T-helper 2 cell treated with Interferon-gamma antibody and Interleukin-4, amounts not matched to agents 5 μg/mL and 100 μg/mL, for 36 hours (primary cell): ENCODE measurements at places on chromosomes 1 and 21.

DNA sequence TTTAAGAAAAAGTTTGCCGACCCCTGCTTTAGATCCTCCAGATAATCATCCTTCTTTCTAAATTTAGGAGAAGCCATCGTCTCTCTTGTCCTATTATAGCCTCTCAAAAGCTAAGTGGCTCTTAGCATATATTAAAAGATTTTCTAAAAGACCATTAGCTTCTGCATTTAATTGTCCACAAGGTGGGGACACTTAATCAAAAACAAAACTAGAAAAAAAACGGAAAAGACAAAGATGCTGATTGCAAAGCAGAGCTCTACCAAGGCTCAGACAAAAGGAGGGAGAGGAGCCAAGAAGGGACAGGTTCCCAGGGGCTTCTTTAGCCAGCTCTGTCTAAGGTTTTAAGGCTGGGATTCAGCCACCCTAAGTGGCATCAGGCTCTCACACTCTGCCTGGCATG, 128.3 kb upstream of the HMGB4 start:
- DNase-seq: no peak

GRCh38 chr1:6691507-6691906, 10.1 kb downstream of the DNAJC11 start:
- DNase-seq: no peak

DNA sequence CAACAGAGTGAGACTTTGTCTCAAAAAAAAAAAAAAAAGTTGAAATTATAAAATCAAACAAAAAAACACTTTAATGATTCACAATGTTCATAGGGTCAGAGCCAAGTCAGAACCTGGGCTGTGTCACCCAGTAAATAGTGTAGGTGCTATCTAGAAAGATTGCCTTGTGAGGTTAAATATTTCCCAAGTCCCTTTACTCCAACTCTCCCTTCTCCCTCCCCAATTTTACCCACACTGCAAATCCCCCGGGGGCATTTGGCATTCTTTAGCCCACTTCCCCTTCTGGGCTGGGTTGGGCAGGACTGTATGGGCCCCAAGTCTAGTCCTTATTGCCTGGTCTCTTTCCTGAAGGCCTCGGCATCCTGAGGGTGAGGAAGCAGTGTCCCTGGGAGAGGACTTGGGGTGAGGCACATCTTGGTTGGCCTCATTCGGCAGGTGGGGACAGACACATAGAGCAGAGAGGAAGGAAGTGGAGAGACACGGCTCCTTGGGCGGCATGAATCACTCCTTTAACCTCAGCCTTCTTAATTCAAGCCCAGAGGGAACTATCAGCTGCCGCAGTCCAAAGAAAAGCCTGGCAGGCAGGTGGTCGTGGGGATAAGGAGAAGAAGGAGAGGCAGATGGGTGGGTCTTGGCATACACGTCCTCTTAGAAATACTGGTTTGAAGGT, 8.2 kb downstream of the ADORA1 start:
- DNase-seq: no peak

GRCh38 chr1:66370462-66370971, 163.4 kb upstream of the SGIP1 start:
- no peak for DNase-seq

GRCh38 chr1:64597113-64597512, 127.2 kb downstream of the CACHD1 start:
- no peak for DNase-seq

- DNase-seq: no peak
These were observed 1.4 kb downstream of the PEA15 start for GRCh38 chr1:160206421-160207117.

- DNase-seq: no peak
These were observed 243.9 kb upstream of the ZRANB2 start for GRCh38 chr1:71324671-71325267.

- no peak for DNase-seq
These were observed 151.4 kb downstream of the PTGER3 start for GRCh38 chr1:70896224-70896623.

- DNase-seq: no peak
These were observed 75.8 kb downstream of the RGL1 start for GRCh38 chr1:183880531-183881243.

GRCh38 chr1:201582705-201583442, 43.9 kb downstream of the NAV1 start:
- DNase-seq: no peak

DNA sequence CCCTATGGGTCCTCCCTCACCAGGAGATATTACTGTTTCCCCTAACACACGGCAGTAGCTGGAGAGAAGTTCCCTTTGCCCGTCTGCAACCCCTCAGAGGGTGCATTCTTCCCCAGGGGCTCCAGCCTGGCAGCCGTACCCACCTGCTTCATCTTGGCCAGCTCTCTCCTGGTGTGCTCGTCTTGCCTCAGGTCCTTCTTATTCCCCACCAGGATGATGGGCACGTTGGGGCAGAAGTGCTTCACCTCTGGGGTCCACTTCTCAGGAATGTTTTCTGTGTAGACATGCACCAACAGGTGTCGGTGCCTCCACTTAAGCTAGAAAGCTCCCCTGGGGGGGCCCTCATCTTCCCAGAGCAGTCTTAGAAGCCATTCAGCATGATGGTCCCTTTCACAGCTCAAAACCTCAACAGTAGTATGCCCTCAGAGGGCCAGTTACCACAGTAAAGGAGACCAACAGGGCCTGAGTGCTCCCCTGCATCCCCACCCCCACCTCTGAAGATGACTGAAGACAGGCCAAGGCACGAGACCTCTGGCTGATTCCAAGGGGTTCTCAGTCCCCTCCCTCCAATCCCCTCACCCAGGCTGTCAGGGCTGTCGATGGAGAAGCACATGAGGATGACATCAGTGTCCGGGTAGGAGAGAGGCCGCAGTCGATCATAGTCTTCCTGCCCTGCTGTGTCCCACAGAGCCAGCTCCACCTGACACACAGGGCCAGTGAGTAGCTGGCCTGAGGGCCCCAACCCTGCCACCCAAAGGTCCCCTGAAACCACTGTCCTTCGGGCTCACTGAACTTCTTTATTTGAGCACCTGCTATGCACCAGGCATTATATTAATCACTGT, 4.3 kb downstream of the RHOC start:
- no peak for DNase-seq

DNA sequence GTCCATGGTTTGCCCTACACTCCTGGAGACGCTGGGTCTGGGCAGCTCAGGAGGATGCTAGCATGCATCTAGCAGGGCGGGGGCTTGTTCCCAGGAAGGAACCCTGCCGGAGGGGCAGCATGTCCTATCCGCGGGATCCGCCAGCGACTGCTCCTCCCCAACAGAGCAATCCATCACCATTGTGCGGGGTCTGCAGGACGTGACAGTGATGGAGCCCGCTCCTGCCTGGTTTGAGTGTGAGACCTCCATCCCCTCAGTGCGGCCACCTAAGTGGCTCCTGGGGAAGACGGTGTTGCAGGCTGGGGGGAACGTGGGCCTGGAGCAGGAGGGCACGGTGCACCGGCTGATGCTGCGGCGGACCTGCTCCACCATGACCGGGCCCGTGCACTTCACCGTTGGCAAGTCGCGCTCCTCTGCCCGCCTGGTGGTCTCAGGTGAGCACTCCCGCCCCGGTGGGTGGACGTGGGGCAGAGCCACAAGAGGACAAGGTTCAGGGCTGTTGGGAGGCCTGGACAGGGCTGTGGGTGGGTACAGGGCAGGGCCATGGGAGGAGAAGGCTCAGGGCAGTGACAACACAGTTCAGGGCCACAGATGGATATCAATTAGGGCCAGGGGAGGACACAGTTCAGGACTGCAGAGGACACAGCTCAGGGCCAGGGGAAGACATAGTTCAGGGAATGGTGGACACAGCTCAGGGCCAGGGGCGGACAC, 71.3 kb downstream of the OBSCN start:
- no peak for DNase-seq

- DNase-seq: no peak
These were observed 38.3 kb upstream of the ZSWIM5 start for GRCh38 chr1:45244660-45245059.

DNA sequence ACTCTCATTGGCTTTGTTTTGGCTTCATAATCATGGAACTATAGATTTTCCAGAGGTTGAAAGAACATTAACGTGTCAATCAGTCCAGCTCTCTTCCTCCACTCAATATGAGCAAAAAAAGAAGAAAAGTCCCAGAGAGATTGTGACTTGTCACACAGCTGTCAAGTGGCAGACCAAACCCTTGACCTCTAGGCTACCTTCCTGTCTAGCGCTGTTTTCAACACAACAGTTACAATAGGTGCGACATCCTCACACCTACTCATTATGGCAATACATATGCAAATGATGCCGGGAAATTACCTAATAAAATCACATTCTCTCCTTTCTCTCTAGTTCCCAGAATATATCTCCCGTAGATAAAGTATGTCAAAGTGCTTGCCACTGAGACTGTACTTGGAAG, 1.1 kb downstream of the WARS2 start:
- DNase-seq: peak; percentile 6

DNA sequence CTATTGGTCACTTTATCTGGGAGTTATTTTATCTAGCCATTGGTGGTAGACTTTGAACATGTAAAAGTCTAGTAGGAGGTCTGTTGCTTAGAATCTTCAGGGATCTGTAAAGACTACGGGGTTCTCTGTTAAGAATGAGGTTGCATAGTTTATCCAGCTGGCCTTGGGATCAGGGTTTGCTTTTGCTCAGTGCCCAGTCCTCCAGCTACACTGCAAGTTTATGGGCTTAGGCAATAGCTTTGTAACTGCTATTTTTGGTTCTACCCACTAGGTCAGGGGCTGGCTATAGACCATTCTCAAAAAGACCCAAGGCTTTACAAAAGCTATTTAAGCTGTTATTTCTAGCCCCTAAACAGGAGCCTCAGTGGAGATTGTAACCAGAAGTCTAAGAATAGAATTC, 9.8 kb downstream of the SH3GLB1 start:
- DNase-seq: no peak

DNA sequence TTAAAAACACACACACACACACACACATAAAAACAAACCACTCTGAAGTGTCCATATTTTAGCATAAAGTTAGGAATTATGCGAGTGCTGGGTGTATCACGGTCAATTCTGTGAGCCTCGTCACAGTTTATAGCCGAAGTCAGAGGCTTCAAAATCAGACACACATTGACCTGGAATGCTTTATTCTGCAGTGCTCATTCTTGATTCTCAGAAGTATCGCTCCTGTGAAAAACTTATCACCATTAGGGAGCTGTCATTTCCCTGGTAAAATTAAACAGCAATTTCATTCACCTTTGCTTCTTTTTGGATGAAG, 8.7 kb upstream of the IRF2BP2 start:
- DNase-seq: no peak

DNA sequence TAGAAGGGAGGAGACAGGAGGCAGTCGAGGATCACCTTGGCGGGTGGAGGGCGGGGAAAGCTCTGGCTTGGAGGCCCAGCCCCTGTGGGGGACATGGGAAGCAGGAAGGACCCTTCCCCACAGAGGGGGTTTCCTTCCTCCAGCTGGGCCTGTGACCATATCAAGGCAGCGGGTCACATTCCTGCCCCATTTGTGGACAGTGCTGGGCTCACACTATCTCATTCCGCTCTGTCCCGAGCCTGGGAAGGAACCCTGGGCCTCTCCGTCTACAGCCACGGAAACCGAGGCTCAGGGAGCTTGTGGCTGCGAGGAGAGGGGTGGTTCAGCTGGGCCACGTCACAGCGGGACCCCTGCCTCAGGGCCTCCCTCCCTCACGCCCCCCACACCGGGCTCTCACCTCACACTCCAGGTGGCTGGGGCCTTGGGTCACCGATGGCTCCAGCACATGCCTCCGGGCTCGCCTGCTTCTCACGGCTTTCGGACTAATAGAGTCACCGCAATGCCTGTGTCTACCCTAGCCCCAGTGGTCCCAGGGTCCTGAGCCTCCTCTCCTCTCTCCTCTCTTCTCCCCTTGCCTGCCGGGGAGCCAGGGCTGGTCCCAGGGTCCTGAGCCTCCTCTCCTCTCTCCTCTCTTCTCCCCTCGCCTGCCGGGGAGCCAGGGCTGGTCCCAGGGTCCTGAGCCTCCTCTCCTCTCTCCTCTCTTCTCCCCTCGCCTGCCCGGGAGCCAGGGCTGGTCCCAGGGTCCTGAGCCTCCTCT, 56.4 kb downstream of the SLC19A1 start:
- no peak for DNase-seq

- no peak for DNase-seq
These were observed 56.3 kb upstream of the HTR1D start for GRCh38 chr1:23273450-23274133.

GRCh38 chr1:40774266-40774998, 9.2 kb upstream of the KCNQ4 start:
- peak; percentile 51 for DNase-seq

DNA sequence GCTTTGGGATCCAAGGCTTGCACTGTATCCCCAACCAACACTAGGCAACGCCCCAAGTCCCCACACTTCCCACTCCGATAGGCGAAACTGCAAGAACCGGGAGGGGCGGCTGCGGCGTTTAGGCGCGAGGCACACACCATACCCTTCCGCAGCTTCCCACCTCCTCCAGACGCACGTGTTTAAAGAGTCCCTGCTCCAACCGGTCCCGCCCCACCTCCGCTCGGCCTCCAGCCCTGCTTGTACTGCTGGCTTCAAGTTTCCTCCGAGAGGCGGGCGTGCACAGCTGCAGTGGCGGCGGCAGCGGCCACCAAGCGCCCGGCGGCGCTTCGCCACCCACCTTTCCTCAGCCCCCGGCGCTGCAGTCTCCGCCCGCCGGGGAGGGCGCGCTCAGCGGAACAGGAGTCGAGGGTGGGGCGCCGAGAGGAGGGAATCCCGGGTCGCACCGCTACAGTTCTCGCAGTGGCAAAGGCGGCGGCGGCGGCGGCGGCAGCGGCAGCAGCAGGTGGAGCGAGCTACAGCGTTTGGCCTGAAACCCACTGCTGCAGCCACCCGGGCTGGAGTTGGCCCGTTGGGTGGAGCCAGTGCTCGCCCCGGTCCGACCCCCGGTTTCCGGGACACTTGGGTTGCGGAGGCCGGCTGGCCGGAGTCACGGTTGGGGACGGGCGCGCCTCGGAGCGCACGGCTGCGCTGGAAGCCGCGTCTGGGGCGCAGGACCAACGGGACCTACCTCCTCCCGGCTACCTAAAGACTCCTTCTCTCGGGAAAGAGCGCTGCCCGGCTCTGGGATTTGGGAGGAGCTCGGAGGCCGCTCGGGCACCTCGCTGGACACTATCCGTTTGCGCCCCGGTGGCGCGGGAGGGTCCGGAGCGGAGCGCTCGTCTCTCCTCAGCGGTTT, at the start of gene CNIH3:
Gene CNIH3, plus strand, starts transcription at position 457 of the 895 bp plus-strand sequence. CDS start 858 bp downstream, outside the sequence.
- peak; percentile 25 for DNase-seq

- peak; percentile 74 for DNase-seq
These were observed 33.7 kb downstream of the TTC39A start for GRCh38 chr1:51296383-51297357.

- DNase-seq: no peak
These were observed 573 bp upstream of the CPT2 start for GRCh38 chr1:53196017-53196484.

- DNase-seq: no peak
These were observed 691.4 kb downstream of the ADGRL2 start for GRCh38 chr1:82492159-82492558.
